ENCODE measurements at places on chromosomes 4 and X. TPM values are rescaled to one million over a fixed set of nuclear protein-coding genes. Genes with fewer than 3 reads are reported as not detected.

CYTL1 gene
- total RNA-seq, result 1.8 TPM

EIF1AX gene
- 87.4 TPM for total RNA-seq

KLB gene
- total RNA-seq, result 0.34 TPM

LIMCH1 gene
- 169 TPM for total RNA-seq

RHOXF1 gene
- total RNA-seq, result not detected

ERVMER34-1 gene
- 2.0 TPM for total RNA-seq

UGT2B11 gene
- not detected for total RNA-seq

USP17L19 gene
- not detected for total RNA-seq

GLUD2 gene
- 4.0 TPM for total RNA-seq

TMEM271 gene
- not detected for total RNA-seq
